Cardiac ventricle fibroblast (primary cell): ENCODE measurements at places on chromosomes 12 and 14. TPM values are rescaled to one million over a fixed set of nuclear protein-coding genes. Genes with fewer than 3 reads are reported as not detected.

Gene LBHD2
- total RNA-seq = not detected in 2 replicates

Gene KERA
- total RNA-seq = 0.20 TPM in 1 of 2 replicates, not detected in the other

Gene NKX2-8
- not detected in 2 replicates for total RNA-seq

Gene KRT8
- 9.6 and 10.3 TPM in 2 replicates for total RNA-seq

Gene CHMP4A
- 31.4 and 43.9 TPM in 2 replicates for total RNA-seq

Gene NID2
- total RNA-seq = 852 and 1,009 TPM in 2 replicates

Gene ORMDL2
- 8.5 and 15.4 TPM in 2 replicates for total RNA-seq

Gene CLEC2A
- total RNA-seq = not detected in 2 replicates

Gene TSPAN11
- 0.44 and 2.1 TPM in 2 replicates for total RNA-seq

Gene LRTM2
- not detected in 2 replicates for total RNA-seq

Gene FOXM1
- total RNA-seq = 2.6 and 4.2 TPM in 2 replicates

Gene TMEM30B
- 0.05 TPM in 1 of 2 replicates, not detected in the other for total RNA-seq

Gene DPPA3
- total RNA-seq = not detected in 2 replicates

Gene KLHL33
- 0.31 TPM in 1 of 2 replicates, not detected in the other for total RNA-seq

Gene ZCCHC8
- total RNA-seq = 7.4 and 7.6 TPM in 2 replicates

Gene KRT72
- total RNA-seq = not detected in 2 replicates

Gene MYO1A
- total RNA-seq = not detected in 2 replicates

Gene NRXN3
- 0.12 and 0.34 TPM in 2 replicates for total RNA-seq

Gene TRAF3
- total RNA-seq = 13.7 and 19.6 TPM in 2 replicates

Gene KRT79
- total RNA-seq = not detected in 2 replicates

Gene LRRC43
- total RNA-seq = 1.2 and 1.8 TPM in 2 replicates

Gene B4GALNT1
- total RNA-seq = 0.25 and 0.29 TPM in 2 replicates

Gene SRP54
- 47.3 and 53.8 TPM in 2 replicates for total RNA-seq

Gene FBXO21
- total RNA-seq = 47.7 and 93.6 TPM in 2 replicates

Gene SIVA1
- 174 and 204 TPM in 2 replicates for total RNA-seq

Gene LRP1-AS
- total RNA-seq = not detected in 2 replicates

Gene PTPRB
- total RNA-seq = 0.50 and 0.88 TPM in 2 replicates

Gene RNASE4
- 100.0 and 133 TPM in 2 replicates for total RNA-seq

Gene SLC15A4
- 41.9 and 53.5 TPM in 2 replicates for total RNA-seq

Gene WDHD1
- 2.6 and 3.9 TPM in 2 replicates for total RNA-seq

Gene PIANP
- not detected in 2 replicates for total RNA-seq

Gene TSPAN19
- not detected in 2 replicates for total RNA-seq

Gene STAC3
- 0.20 and 3.1 TPM in 2 replicates for total RNA-seq

Gene AMN1
- 5.6 and 7.6 TPM in 2 replicates for total RNA-seq

Gene C12orf50
- not detected in 2 replicates for total RNA-seq

Gene GPRC5D
- total RNA-seq = not detected in 2 replicates

Gene ADAMTS20
- not detected in 2 replicates for total RNA-seq

Gene TMEM52B
- total RNA-seq = not detected in 2 replicates

Gene KANSL2
- 36.8 and 45.0 TPM in 2 replicates for total RNA-seq

Gene EML5
- not detected in 2 replicates for total RNA-seq

Gene TAMALIN
- total RNA-seq = 16.6 and 19.0 TPM in 2 replicates

Gene MIP
- total RNA-seq = not detected in 2 replicates

Gene BEST3
- total RNA-seq = not detected in 2 replicates

Gene PACS2
- total RNA-seq = 35.2 and 38.4 TPM in 2 replicates
